ENCODE measurements at places on chromosomes 12 and 14. TPM values are rescaled to one million over a fixed set of nuclear protein-coding genes. Genes with fewer than 3 reads are reported as not detected.

DNA sequence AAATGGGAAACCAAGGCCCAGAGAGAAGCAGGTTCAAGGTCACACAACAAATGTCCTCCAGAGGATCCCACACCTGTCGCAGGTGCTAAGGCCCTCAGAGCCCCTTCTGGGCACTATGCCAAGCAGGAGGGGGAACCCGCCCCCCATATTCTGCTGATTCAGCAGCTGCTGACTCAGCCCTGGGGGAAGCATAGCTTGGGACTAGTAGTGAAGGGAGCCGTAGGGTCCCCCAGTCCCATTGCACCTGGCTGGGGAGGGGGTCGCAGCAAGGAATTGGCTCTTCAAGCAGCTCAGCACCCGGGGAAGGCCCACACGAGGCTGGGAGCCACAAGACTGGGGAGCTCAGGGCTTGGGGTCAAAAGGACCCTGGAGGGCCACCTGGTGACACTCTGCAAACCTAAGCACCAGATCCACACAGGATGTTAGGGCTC lies 1.0 kb downstream of the RASAL1 start:
- H3K27me3 ChIP-seq: no peaks in the 10 kb centered on the region
- H3K27ac ChIP-seq: no peak overlapping the region
- H3K4me3 ChIP-seq: no peak overlapping the region
- DNase-seq: no peak
- H3K4me1 ChIP-seq: peaks cover 7% of the 10 kb centered on the region

- H3K36me3 ChIP-seq: no peaks in the 10 kb centered on the region
- peak; percentile 16 for DNase-seq
- H3K27ac ChIP-seq: no peak overlapping the region
- peak overlapping the region; percentile 8 for H3K4me3 ChIP-seq
- peaks cover 17% of the 10 kb centered on the region for H3K27me3 ChIP-seq
Measured at GRCh38 chr12:113092607-113093408, 36.3 kb downstream of the DTX1 start.

GRCh38 chr12:18391151-18391550 lies 129.8 kb downstream of the PIK3C2G start:
- H3K4me1 ChIP-seq: peaks cover 6% of the 10 kb centered on the region
- no peaks in the 10 kb centered on the region for H3K27me3 ChIP-seq
- H3K4me3 ChIP-seq: no peak overlapping the region

DNA sequence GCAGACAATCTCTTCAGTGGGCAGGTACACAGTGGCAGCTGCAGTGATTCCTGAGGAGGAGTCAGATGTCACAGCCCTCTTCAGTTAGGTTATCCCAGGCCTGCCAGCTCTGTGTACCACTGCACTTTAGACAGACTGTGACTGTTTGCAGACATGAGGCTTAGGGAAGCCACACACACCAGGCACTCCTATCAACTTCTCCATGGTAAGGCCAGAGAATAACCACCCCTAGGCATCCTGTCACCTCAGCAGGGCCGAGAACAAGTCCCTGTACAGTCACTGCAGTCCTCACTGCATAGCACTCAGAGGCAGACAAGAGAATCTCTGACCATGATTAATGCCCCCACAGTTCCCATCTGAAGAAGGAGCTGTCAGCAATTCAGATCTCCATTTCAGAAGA lies 296.5 kb downstream of the GALC start:
- peaks cover 5% of the 10 kb centered on the region for H3K4me1 ChIP-seq
- H3K36me3 ChIP-seq: no peaks in the 10 kb centered on the region
- H3K27ac ChIP-seq: no peak overlapping the region
- no peaks in the 10 kb centered on the region for H3K27me3 ChIP-seq
- no peak overlapping the region for H3K4me3 ChIP-seq

GRCh38 chr12:53287741-53288216 lies 7.6 kb upstream of the PFDN5 start:
- H3K27me3 ChIP-seq: no peaks in the 10 kb centered on the region
- peaks cover 6% of the 10 kb centered on the region for H3K4me1 ChIP-seq
- H3K27ac ChIP-seq: peak overlapping the region; percentile 24
- peaks cover 19% of the 10 kb centered on the region for H3K36me3 ChIP-seq
- DNase-seq: peak; percentile 61
- no peak overlapping the region for H3K4me3 ChIP-seq

DNA sequence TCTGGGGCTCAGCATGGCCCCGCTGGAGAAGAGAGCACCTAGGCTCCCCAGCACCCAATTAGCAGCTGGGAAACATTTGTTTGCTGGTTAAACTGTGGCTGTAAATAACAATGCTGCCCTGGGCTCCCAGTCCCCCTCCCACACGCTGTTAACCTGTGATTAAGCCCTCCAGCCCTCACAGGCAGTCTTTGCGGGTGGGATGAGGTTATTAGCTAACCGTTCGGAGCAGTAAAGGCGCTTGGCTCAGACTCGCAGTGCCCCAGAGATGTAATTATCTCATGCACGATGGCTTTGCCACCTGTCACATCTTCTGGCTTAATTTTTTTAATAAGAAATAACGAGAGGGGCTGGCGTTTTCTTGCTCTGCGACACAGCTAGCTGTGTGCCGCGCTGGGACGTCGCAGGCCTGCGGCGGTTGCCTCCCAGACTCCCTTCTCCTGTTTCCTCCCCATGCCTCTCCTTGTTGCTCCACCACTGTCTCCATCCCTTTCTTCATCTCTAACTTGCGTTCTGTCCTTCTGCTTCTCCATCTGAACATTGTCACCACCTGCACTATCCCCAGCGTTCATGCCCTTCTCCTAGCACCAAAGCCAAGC lies 239.2 kb upstream of the FKBP4 start:
- H3K4me1 ChIP-seq: no peaks in the 10 kb centered on the region
- no peak overlapping the region for H3K4me3 ChIP-seq
- DNase-seq: no peak
- no peak overlapping the region for H3K27ac ChIP-seq

- H3K4me3 ChIP-seq: no peak overlapping the region
- DNase-seq: no peak
- H3K36me3 ChIP-seq: no peaks in the 10 kb centered on the region
- H3K27me3 ChIP-seq: peaks cover 46% of the 10 kb centered on the region
- H3K27ac ChIP-seq: no peak overlapping the region
- H3K4me1 ChIP-seq: no peaks in the 10 kb centered on the region
Measured at GRCh38 chr12:41108032-41108431, 80.1 kb upstream of the PDZRN4 start.

DNA sequence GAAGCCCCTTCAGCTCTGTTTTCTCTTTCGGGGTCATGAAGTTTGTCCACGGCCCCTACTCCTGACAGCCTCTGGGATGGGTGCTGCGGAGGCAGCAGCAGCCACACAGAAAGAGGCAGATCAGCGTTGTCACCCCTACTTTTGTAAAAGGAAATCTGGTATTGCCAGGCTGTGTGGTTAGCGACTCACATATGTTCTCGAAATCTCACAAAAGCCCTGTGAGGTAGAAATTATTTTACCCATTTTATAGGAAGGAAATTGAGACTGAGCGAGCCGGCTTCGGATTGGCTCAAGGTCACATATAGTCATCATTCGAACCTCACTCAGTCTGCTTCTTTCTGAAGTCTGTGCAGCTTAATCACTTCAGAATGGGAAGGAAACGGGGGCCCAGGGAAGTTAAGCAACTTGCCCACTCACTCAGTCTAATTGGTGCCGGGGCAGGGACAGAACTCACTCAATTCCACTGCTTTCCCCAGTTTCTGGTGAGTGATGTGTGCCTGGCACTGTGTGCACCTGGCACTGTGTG lies 1.1 kb upstream of the CKAP4 start:
- H3K27ac ChIP-seq: peak overlapping the region; percentile 23
- H3K27me3 ChIP-seq: no peaks in the 10 kb centered on the region
- H3K4me1 ChIP-seq: peaks cover 18% of the 10 kb centered on the region

DNA sequence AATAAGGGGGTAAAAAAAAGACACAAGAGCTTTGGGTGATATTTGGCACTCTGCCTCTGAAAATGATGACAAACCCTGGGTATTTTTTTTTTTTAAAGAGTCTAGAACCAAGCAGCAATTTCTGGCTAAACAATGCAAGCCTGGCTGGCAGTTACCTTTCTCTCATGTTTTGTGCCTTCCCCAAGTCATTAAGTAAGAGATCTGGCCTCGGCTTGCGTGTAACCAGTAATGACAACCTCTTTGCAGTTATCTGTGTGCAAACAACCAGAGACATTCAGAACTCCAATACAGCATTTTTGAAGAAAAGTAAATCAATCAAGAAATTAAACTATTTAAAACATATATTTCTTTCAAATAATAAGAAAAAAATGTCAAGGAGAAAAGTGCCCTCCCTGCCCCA lies 167.5 kb downstream of the KCNC2 start:
- no peaks in the 10 kb centered on the region for H3K36me3 ChIP-seq
- no peaks in the 10 kb centered on the region for H3K4me1 ChIP-seq
- DNase-seq: no peak
- no peak overlapping the region for H3K27ac ChIP-seq

DNA sequence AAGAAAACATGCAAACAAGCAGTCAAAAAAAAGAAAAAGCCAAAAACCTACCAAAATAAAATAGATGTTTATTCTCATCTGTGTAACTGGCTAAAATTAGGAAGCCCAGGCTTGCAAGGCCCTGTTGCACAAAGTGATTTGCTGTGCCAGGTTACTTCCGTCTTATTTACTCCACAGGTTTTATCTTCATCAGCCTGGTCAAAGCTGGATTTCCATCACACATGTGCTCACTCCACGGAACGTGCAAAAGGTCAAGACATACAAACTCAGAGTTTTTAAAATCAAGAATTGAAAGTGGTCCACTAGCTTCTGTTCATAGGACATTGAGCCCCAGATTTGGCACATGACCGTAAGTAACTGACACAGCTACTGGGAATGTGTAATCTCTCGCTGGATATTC lies 14.8 kb downstream of the KCNJ8 start:
- no peak overlapping the region for H3K27ac ChIP-seq
- peaks cover 48% of the 10 kb centered on the region for H3K27me3 ChIP-seq
- H3K4me3 ChIP-seq: no peak overlapping the region
- H3K4me1 ChIP-seq: peaks cover 10% of the 10 kb centered on the region
- H3K36me3 ChIP-seq: no peaks in the 10 kb centered on the region
- no peak for DNase-seq

DNA sequence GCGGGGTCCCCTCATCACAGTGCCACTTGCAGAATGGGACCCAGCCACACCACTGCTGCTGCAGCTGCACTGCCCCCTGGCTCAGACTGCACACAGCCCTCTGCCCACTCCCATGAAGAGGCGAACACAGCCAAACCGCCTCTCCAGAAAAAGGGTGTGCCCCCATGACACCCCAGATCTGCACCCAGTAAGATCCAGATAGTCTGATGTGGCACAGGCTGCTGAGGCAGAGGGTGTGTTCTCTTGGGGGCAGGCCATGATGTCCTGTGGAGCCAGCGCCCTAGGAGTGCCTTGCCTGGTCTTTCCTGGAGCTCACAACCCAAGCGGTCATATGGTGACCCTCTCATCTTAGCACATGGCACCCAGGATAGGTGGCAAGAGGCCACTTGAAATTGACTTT lies 44.4 kb downstream of the SLC8B1 start:
- peaks cover 85% of the 10 kb centered on the region for H3K36me3 ChIP-seq
- H3K4me1 ChIP-seq: no peaks in the 10 kb centered on the region
- H3K27ac ChIP-seq: no peak overlapping the region
- H3K4me3 ChIP-seq: no peak overlapping the region

DNA sequence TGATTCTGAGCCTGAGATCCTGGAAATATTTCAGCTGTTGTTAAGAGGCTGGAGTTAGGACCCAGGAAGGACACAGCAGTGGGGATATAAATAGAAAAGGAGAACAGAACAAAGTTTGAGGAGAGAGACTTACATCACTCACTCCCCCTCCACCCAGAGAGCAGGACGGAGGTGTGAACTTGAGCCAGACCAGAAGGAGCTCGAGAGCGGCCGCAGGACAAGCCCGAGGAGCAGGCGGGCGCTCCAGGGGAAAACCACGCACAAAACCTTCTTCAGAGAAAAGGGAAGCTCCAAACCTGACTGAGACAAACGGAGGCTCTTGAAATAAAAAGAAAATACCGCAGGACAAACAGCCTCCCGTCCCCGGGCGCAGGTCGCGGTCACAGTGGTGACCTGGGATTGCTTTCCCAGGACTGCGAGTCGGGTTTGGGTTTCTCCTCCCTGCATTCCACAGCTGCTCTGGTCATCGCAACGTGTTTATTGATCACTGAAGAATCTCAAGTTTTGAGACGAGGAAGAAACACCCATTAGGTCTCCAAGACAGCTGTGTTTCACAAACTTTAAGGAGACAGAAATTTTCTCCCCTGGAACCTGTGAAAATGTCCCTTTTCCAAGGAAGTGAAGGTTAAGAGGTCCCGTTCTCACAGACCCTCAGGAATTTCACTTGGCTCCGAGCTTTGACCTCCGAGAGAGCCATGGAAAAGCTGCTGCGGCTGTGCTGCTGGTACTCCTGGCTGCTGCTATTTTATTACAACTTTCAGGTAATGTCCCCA lies at the start of gene ADGRD1:
TSS of gene ADGRD1 (plus strand) at position 137 of the 773 bp plus-strand sequence. CDS start at position 696, 559 bp downstream.
- peak within 1 kb of the TSS; percentile 46 for H3K4me3 ChIP-seq
- H3K4me1 ChIP-seq: peaks cover 7% of the 10 kb centered on the region
- DNase-seq: no peak

- H3K27ac ChIP-seq: peak overlapping the region; percentile 96
- H3K36me3 ChIP-seq: peaks cover 7% of the 10 kb centered on the region
- peaks cover 28% of the 10 kb centered on the region for H3K4me1 ChIP-seq
- H3K27me3 ChIP-seq: no peaks in the 10 kb centered on the region
Measured at GRCh38 chr14:75832621-75833297, 149.0 kb downstream of the TGFB3 start.

DNA sequence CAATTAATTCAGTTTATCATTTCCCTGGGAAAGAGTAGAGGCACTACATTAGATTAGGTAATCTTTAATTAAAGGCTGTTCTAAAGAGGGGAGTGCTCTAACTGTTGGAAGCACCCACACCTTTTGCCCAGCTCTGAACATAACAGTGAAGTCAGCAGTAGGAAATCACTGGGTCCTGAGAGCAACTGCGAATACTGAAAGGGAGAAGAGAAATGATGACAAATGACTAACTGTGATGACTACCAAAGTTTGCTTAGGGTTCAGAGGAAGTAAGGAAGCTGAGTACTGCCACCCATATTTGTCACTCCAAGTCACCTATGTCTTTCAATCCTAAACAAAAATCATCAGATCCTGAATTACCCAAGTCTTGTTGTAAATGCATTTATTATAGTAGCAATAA lies 140.6 kb downstream of the EPS8 start:
- peaks cover 6% of the 10 kb centered on the region for H3K4me1 ChIP-seq
- no peak overlapping the region for H3K4me3 ChIP-seq
- H3K27ac ChIP-seq: no peak overlapping the region

TAS2R9 gene
- total RNA-seq: not detected

SLC2A14 gene
- not detected for total RNA-seq

ZFYVE26 gene
- total RNA-seq: 11.9 TPM

SRGAP1 gene
- total RNA-seq: 65.0 TPM

EML1 gene
- total RNA-seq: 9.5 TPM

CINP gene
- total RNA-seq: 51.1 TPM

CISTR gene
- total RNA-seq: not detected

TAS2R8 gene
- not detected for total RNA-seq

NPFF gene
- total RNA-seq: not detected

KLRF2 gene
- not detected for total RNA-seq

CNIH1 gene
- total RNA-seq: 228 TPM

SERPINA1 gene
- total RNA-seq: 38.1 TPM

ING4 gene
- total RNA-seq: 16.1 TPM
